Stimulated activated naive CD4-positive, alpha-beta T cell (primary cell): ENCODE measurements at places on chromosomes 4 and X.

GRCh38 chr4:72448231-72448630, 120.8 kb downstream of the ADAMTS3 start:
- DNase-seq, result no peak

DNA sequence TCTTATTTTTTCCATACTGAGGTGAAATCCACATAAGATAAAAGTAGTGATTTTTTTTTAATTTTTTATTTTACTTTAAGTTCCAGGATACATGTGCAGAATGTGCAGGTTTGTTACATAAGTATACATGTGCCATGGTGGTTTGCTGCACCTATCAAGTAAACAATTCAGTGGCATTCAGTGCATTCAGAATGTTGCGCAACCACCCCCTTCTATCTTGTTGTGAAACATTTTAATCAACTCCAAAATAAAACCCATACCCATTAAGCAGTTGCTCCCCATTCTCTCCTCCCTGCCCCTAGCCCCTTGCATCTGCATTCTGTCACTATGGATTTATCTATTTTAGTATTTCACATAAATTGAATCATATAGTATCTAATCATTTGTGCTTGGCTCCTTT, 121.2 kb downstream of the KLHL13 start:
- no peak for DNase-seq

DNA sequence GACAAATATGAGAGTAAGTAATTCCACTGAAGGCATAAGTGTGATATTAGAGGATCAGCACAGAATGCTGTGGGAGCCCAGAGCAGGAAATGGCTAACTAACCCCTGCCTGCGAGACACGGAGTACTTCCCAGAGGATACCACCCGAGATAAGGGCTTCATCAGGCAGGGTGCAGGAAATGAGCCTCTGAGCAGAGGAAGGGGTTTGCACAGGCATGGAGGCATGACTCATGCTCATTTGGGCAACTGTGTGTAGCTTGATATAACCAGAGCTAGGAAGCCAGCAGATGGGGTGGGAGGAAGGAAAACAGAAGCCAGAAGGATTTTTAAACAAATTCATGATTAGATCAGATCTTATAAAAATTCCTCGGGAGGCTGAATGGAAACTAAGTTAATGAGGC, 70.0 kb upstream of the TSPAN5 start:
- DNase-seq, result no peak

GRCh38 chr4:100982345-100982744, 365.0 kb downstream of the PPP3CA start:
- no peak for DNase-seq

DNA sequence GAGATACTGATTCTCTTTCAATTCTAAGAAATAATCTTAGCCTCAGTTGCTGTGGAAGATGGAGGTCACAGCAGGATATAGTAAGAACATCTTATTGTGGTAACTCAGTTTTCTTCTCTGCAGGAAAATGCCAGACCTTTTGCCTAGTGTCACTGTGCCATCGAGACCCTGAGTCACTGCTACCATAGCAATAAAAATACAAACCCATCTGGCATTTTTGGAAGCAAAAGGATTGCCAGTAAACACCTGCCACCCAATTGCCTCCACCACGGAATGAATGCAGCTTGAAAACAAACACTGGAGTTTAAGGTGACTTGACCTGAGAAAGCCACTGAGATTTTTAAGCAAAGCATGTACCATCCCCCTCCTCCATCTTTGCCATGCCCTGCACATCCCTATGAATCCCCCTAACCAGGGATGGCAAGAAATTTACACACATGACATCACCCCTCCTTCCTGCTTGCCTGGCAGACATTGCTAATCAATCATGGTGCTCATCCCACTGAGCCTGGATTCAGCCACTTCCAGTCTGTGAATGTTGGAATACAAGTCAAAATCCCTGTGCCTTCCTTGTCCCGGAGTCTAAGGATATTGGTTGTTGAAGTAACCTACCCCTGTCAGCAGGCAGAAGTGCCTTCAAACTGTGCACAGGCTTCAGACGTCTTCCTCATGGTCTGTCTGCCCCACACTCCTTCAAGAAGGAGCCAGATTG, 59.6 kb upstream of the MAMLD1 start:
- no peak for DNase-seq

GRCh38 chr4:174581901-174582300, 59.6 kb upstream of the HPGD start:
- no peak for DNase-seq

- no peak for DNase-seq
Measured at GRCh38 chr4:140472156-140472555, 25.9 kb downstream of the MGAT4D start.

- no peak for DNase-seq
Measured at GRCh38 chr4:69749771-69750170, 10.6 kb downstream of the SULT1B1 start.
